Activated CD4-positive, alpha-beta T cell treated with anti-CD3 and anti-CD28 coated beads for 24 hours (primary cell): ENCODE measurements at places on chromosomes 16 and 17.

DNA sequence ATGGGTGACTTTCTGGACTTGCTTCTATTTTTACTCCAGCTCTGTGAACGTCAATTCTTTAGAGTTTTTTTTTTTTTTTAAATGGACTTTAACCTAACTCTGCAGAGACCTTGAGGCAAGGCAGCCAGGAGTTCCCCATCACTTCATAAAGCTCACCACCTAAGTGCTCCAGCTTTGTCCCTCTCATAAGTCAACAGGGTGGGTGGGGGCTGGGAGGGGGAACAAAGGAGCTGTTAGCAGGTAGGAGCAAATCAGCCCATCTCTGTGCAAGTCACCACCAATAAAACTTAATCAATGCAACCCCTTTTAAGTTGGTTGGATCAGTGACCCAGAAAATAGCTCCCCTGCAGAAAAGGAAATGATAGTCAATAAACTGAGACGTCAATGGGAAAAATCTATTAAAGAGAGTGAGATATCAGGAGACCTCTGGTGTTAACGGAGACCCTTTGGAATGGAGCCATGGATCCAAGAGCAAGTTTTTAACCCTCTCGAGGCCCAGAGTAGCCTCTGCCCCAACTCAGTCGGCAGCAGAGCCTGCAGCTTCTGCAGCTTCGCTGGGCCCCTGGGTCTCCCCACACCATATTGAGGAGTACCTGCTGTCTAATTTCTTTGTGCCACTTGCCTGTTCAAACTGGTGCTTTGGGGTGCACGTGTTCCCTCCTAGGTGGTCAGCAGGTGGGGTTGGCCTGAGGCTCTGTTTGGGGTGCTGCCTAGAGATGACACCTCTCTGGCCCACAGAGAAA lies 27.6 kb upstream of the ETV4 start:
- no peak for DNase-seq

GRCh38 chr16:89546781-89547180 lies 13.7 kb upstream of the RPL13 start:
- no peak for DNase-seq

DNA sequence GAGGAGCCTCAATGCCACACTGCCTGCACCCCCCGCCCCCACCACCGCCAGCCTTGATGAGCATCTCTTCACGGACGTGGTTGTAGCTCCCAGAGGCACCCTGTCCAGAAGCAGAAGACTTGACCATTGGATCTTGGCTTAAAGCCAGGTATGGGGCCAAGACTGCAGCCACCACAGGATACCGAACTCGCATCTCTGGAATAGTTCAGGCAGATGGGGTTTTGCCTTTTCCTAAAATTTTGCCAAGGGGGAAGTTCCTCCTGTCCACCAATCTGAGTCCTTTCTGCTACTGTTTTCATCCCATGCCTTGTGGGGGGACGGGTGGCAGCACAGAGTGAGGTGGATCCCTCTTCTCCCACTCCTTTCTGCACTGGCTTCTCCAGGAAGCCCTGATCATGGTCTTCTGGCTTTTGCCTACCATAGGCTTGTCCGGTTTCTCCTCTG lies 939 bp downstream of the CORO6 start:
- no peak for DNase-seq

DNA sequence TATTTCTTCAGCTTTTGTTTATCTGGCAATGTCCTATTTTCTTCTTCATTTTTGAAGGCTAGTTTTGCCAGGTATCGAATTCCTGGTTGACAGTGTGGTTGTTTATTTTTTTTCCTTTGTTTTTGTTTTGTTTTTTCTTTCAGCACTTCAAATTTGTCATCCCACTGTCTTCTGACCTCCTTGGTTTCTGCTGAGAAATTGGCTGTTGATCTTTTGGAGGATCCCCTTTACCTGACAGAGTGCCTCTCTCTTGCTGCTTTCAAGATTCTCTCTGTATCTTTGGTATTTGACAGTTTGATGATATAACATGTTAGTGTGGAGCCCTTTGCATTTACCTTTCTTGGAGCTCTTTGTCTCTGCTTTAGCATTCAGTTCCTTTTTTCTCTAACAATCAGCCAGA lies 9.6 kb upstream of the ATF7IP2 start:
- no peak for DNase-seq

DNA sequence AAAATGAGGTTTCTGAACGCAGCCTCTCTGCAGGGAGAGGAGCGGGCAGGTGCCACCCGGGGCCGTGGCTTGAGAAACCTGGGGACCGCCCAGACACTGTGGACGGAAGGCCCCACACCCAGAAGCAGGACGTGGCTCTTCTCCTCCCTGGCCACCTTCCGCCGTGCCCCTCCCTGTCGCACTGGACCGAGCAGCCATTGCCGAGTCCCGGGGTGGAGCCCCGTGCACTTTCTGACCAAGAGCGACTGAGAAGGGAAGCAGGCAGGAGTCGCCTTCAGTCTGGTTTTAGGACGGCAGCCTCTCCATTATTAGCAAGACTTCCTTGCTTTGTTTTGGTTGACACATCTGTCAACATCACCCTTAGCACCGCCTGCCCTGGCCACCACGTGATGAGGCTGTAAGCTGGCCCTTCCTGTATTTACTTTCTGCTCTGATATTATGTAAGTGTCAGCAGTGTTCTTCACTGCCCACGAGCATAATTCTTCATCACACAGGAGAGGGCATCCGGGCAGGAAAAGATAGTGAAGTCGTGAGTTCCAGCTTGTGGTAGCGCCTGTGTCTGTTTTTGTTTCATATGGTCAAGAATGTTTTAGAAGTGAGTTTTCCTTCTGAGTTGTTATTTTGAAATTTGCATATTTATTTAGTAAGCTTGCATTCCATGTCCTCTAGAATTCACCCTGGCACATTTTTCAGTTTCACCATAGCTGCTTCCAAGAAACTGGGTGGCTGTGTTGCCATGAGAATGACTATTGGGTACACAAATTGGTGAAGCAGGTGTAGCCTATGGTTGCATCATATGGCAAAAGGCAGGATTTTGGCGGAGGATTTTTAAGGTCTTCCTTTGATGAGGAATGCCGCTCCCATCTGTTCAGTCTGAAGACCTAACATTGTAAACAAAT lies 1.0 kb downstream of the HERPUD1 start:
- DNase-seq = no peak

- DNase-seq = no peak
These were observed 98.7 kb upstream of the SDK2 start for GRCh38 chr17:73742948-73743381.

DNA sequence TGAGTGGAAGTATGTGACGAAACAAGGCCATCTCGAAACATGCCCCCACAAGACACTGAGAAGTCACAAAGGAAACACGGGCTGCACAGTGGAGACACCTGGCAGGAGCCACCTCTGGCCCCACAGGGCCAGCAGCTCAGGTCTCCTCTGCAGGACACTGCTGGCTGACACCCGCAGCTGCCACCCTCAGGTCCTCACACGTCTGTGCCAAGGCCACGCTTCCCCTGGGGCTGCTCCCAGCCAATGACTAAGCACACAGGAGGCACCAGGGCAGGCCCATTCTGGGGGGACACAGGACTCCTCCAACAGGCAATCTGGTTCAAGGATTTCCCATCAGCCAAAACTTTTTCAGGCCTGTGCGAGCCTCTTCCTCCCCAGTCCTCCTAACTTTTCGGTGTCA lies 36.4 kb downstream of the MBTPS1 start:
- DNase-seq = no peak

- DNase-seq = no peak
These were observed 107.7 kb upstream of the GPR139 start for GRCh38 chr16:20181416-20181815.

GRCh38 chr17:38333635-38334295 lies 10.0 kb downstream of the GPR179 start:
- peak; percentile 31 for DNase-seq

- no peak for DNase-seq
These were observed 36.0 kb downstream of the USP32 start for GRCh38 chr17:60355663-60356594.

GRCh38 chr16:6018848-6019489 lies 921.4 kb upstream of the EEF2KMT start:
- no peak for DNase-seq

DNA sequence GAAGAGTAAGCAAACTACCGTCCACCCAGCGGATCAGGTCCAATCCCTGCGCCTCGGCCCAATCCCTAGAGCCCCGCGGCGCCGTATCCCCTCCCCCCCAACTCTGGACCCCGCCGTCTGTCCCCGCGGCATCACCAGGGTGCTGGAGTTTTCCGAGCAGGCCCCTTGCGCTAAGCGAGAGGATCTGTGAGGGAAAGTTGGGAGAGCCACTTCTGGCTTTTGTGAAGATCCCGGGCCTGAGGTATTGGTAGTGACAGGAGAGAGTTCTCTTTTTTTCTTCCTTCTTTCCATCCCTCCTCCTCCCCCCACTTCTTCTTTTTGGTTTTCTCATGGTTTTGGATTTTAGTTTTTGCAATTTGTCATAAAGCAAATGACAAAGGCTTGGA lies 3.5 kb upstream of the DLX4 start:
- DNase-seq = no peak

DNA sequence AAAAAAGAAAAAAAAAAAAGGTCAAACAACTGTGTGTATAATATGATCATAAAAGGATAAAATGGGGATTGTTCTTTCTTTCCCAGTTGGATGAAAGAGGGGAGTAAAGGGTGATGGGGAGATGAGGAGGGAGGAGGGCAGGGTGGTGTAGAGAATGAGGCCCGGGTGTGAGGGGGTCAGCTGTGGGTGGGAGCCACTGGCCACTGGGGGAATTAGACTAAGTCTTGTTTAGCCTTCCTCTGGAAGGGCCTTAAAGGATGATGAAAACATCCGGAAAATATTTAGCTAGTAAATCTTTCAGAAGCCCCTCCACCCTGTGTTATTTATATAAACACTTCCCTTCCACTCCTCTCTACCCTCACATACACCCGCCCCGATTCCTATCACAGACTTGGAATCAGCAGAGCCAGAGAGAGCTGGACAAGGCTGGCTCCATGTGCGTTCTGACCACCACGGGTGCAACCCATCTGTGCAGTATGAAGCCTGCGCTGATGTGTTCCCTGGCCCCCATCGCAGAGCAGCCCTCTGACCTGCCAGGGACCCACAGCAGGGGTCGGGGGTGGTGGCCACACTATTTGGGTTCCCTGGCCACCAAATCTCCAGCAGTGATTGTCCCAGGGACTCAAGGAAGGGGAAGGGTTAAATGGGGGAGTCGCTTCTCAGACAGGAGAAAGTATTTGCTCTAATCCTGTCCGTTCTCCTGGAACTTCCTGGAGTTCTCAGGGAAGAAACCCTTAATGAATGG lies 72.7 kb downstream of the GAS7 start:
- no peak for DNase-seq

GRCh38 chr17:55783684-55784245 lies 32.9 kb downstream of the PCTP start:
- no peak for DNase-seq

DNA sequence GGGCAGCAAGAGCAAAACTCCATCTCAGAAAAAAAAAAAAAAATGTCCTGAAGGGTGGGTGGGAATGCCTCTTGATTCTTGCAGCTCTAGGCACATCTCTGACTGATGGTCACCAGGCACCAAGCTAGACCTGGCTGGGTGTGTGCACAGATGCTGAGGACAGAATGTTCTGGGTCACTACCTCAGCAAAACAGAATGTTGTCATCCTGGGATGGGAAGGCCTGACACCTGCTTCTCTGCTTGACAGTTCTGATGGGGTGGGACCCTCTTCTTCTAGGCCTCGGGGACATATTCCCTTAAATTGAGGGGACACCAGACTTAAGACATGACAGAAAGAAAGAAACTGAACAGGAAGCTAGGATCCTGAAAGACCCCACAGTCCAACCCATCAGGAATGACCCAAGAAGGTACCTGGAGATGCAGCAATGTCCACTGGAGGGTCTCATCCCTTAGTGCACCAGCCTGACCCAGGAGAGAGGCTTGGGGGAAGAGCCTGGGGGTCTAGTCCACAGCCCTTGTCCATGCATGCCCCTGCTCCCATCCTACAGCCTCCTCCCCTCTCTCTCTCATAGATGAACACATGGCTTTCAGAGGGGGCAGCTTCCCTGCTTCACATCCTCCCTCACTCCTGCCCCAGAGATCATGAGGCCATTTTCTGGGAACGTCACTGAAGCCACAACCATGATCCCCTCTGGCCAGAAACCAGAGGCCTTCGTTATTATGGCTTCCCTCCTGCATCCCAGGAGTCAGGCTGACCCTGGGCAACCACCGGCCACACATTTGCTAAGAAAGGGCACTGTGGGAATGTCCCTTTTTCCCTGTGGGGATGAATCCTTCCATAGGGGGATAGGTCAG lies 3.8 kb upstream of the STAT5B start:
- no peak for DNase-seq

DNA sequence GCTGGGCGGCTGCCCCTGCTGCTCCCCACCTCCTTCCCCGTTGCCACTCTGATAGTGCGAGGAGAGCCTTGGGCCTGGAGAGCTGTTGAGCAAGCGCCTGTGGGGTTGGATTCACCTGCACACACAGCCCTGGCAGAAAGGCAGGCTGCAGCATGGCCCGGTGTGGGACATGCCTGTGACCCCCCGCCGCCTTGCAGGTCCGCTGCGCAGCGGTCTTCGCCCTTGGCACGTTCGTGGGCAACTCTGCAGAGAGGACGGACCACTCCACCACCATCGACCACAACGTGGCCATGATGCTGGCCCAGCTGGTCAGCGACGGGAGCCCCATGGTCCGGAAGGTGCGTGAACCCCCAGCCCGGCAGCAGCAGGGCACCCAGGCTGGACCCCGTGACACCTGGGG lies 106.8 kb upstream of the CHMP6 start:
- no peak for DNase-seq

GRCh38 chr16:49337814-49338350 lies 35.7 kb upstream of the C16orf78 start:
- no peak for DNase-seq

GRCh38 chr17:63945784-63946439 lies 13.8 kb upstream of the CD79B start:
- no peak for DNase-seq

- DNase-seq = no peak
These were observed 8.1 kb downstream of the CYGB start for GRCh38 chr17:76529224-76530094.

DNA sequence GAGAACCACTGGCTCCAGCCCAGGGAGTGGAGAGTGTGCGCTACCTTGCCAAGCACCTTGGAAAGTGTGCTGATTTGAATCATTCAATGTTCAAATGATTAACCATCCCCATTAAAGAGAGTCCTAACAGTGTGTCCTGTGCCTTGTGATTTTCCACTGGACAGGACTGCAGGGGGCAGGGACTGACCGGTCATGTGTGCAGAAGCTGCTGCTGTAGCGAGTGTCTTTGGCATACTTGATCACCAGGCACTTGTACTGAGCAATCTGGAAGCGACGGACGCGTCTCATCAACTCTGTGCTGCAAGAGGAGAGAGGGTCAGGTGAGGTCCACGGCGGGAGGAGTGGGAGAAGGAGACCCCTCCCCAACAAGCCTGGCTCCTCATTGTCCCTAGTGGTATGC lies 2.0 kb downstream of the TK1 start:
- DNase-seq = no peak

GRCh38 chr16:51110700-51111157 lies 40.3 kb downstream of the SALL1 start:
- no peak for DNase-seq

- DNase-seq = no peak
These were observed 23.3 kb downstream of the NOS2 start for GRCh38 chr17:27776882-27777624.

GRCh38 chr17:77213778-77214132 lies 73.0 kb downstream of the SEC14L1 start:
- DNase-seq = no peak

GRCh38 chr17:77271411-77271810 lies 130.6 kb downstream of the SEC14L1 start:
- no peak for DNase-seq

- DNase-seq = no peak
These were observed 33.4 kb downstream of the MXRA7 start for GRCh38 chr17:76677406-76677805.

- no peak for DNase-seq
These were observed 44.1 kb downstream of the MRC2 start for GRCh38 chr17:62671553-62671952.
